ENCODE measurements at places on chromosomes 5 and 9.
A peak's percentile ranks its signal among the peaks of the same experiment; 100 is the strongest.

- DNase-seq = no peak
Measured at GRCh38 chr5:174617910-174618309, 106.5 kb upstream of the MSX2 start.

DNA sequence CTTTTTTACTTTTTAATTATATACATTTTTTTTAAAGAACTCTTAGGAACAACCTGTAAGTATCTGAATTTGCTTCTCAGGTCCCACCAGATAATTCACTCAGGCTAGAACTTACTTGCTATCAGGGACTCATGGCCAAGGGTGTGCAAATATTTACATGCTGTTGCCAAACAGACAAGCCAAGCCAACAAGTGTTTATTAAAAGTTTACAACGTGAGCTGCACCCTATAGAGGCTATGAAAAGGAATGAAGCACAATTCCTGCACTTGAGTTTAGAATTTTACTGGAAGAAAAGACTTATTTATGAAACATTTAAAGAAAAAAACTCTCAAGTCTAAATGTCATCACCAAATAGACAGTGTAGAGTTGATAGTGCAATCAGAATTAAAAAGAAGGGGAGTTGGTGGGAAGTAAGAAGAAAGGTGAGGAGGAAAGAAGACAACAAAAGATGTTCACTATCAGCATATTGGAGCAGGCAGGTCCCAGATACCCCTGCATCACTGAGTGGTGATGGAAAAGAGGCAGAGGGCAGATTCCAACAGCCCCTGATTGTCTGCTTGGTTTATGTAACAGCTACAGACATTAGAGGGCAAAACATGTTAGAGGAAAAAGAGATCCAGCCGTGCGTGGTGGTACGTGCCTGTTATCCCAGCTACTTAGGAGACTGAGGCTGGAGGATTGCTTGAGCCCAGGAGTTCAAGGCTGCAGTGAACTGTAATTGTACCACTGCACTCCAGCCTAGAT is 32.8 kb downstream of the SH3RF2 start:
- no peak for DNase-seq

DNA sequence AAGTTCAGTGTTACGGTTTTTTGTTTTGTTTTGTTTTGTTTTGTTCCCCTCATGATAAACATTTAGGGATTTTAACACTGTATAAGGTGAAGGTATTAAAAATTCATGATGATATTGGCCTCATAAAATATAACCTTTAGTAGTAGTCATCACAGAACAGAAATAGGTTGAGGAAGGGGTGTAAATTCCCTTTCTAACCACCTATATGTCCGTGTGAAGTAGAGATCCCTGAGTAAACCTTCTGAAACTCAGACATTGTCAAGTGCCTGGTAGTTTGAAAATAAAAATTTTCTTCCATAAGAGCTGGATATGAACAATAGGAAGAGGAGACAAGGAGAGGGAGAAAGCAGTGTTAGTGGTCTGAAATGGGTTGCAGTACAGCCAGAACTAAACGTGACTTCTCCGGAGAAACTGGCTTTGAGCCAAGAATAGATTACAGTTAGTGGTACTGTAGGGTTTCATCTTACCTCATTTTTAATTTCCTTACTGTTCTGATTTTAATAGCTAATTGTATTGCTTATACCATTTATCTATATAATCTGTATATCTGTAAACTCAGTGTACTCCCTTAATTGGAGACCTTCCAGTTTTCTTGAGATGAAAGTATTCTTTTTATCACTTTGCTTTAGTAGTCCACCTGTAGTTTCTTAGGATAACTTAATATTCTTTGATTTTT is 18.3 kb downstream of the UGCG start:
- DNase-seq = peak; percentile 73

DNA sequence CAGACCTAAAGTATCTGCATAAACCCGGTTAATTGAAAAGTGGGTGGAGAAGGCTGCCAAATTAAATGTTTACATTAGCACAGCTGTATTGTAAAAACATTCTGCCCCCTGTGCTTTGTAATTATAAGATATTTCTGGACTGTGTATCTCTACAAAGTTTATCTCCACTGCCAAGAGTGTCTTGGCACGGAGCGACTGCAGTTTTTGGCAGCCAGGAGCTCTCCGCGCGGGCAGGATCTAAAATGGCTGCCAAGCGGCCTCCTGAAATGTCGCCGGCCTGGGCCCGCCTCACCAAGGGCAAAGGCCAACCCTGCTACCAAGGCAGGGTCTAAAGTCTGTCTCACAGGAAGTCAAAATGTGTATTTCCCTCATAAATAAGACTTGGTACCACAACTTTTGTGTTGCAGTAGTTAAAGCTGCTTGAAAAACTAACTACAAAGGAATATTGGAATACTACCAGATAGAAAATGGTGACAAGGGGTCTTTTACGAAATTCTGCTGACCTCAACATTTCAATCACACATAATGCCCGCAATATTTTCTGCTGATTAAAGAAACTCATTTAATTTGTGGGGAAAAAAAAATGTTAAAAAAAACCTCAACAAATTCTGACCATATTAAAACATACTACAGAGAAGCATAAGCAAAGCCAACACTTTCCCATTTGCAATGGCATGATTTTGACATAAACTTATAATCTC is 110.4 kb downstream of the NFIB start:
- DNase-seq = peak; percentile 44
